Activated CD8-positive, alpha-beta memory T cell treated with anti-CD3 and anti-CD28 coated beads for 4 hours (primary cell): ENCODE measurements at places on chromosomes 5 and 9.

DNA sequence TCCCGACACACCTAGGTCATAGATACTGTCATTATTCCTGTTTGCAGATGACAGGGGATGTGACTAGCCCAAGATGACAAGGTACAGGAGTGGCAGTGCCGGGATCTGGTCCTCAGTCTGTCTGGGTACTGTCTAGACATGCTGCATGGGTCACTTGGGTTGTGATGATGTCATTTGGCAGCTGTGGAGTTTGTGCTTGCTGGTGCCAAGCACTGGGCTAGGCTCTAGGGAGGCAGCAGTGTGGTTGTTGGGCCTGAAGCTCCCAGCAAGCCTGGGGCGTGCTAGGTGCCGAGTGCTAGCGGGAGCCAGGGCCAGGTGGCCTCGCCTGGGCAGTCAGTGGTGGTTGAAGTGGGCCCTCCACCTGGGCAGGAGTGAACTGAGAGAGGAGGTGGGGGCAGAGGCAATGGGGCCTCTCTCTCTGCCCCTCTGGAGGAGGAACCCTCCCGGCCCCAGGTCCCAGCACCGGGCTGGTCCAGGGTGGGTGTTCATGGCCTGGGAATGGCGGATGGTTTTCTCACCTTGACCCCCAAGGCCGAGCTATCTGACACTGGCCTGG lies 8.8 kb upstream of the ASB6 start:
- no peak for DNase-seq

DNA sequence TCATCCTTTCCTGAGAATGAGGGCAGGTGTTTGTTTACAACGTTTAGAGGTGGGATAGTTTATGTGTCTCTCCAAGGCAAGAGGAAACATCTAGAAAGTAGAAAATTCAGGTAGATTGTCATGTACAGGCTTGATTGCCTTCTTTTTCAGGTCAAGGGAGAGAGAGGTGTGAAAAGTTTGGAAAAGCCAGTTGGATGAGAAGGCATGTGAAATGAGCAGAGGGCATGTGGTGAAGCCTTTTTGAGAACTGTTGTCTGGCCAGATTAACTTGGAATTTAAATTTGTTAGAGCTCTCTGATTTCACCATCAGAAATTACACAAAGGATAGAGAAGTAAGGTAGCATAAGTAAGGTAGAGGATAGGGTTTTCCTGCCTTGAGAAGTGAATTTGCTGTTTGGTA lies 74.6 kb downstream of the SNX24 start:
- no peak for DNase-seq

GRCh38 chr9:87749335-87750035 lies 23.6 kb downstream of the CTSL start:
- no peak for DNase-seq

DNA sequence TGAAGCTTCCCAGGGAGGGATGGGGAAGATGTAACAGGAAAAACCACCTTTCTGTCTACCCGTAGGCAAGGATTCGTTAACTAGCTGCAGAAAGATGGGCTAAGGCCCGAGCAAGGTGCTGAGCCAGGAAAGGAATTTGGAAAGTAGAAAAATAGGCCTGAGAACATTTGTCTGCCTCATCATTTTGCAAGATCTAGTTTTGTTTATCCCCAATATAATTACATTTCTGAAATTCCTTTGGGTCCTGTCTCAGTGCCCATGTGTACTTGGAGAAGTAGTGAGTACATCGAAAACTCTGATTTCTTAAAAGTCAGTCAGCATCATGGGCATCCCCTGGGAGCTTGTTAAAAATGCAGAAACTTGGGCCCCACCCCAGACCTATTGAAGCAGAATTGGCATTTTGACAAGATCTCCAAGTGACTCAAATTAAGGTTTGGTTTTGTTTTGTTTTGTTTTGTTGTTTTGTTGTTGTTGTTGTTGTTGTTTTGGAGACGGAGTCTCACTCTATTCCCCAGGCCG lies 52.1 kb upstream of the CEMIP2 start:
- DNase-seq, result no peak

GRCh38 chr5:112630246-112631009 lies 107.3 kb upstream of the APC start:
- no peak for DNase-seq

- DNase-seq, result no peak
Observed at GRCh38 chr5:1375871-1376810, 31.2 kb upstream of the CLPTM1L start.

- DNase-seq, result no peak
Observed at GRCh38 chr5:33167541-33167940, 273.2 kb upstream of the TARS1 start.

DNA sequence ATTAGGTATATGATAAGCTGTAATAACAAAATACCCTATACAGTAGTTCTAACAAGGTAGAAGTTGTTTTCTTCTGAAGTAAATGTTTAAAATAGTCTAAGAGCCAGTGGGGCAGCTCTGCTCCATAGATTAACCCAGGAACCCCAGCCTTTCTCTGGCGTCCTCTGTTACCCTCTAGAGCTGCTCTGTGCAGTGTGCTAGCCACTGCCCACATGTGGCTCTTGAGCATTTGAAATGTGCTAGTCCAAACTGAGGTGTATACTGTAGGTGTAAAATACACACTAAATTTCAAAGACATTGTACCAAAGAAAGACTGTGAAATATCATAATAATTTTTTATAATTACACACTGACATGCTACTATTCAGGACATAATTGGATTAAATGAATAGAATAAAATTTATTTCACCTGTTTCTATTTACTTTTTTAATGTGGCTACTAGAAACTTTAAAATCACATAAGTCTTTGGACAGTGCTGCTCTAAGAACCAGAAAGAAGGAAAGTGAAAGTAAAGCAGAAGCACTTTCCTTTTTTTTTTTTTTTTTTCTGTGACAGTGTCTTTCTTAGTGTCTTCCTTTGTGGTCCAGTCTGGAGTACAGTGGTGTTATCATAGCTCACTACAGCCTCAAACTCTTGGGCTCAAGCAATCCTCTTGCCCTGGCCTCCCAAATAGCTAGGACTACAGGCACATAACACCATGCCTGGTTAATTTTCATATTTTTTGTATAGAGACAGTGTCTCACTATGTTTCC lies 39.3 kb downstream of the RAI14 start:
- DNase-seq, result no peak

- DNase-seq, result no peak
Observed at GRCh38 chr9:72305102-72305546, 59.9 kb downstream of the ZFAND5 start.

DNA sequence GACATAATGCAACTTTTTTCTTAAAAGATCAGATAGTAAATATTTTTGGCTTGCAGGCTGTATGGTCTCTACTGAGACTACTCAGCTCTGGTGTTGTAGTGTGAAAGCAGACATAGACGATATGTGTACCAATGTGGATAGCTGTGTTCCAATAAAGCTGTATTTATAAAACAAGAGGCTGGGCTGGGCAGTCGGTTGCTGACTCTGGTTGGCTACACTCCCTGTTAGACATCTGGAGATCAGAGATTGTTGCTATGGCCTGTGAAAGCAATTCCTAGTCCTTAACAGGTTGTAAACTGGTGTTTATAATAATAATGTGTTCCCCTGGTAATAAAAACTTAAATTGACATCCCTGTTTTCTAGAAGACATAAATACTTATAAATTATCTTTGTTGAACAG lies 24.4 kb upstream of the SCAMP1 start:
- DNase-seq, result no peak

- DNase-seq, result no peak
Observed at GRCh38 chr9:91852801-91853347, 97.2 kb downstream of the ROR2 start.

DNA sequence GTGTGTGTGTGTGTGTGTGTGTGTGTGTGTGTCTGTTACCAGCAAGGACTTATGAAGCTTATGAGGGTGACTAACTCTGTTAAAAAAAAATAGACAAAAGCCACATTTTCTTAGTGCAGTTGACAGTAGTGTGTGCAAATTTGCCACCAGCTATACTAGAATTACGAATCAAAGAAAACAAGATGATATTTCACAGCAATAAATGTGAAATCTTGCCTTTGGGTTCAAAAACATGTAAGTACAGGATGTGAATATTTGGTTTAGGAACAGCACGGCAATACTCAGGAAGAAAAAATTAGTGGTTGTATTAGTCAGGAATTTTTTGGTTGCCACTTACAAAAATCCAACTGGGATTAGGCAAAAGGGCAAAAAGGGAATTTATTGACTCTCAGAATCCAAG lies 117.4 kb downstream of the NPR3 start:
- DNase-seq, result no peak
